ENCODE measurements at places on chromosomes 2 and 18. TPM values are rescaled to one million over a fixed set of nuclear protein-coding genes. Genes with fewer than 3 reads are reported as not detected.

KRTCAP3 gene
- 2.2 TPM for total RNA-seq

PER2 gene
- total RNA-seq: 20.7 TPM

IL1RN gene
- total RNA-seq: not detected

SLC38A11 gene
- 1.3 TPM for total RNA-seq

LYG1 gene
- 0.62 TPM for total RNA-seq

DNA sequence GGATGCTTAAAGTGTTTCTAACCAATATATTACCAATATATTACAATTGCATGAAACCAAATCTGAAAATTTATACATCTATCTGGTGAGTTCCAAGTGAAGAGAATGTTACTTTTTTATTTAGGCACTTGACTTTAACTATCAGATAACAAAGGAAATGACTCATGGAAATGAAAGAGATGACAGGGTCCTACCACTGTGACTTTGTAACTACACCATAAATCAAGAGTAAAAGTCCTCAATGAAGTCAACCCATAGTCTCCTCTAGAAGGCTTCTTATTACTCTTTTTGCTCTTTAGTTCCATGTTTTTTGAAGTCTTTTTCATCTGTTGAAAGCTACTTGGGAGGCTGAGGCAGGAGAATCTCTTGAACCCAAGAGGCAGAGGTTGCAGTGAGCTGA, 545.0 kb upstream of the PIK3C3 start:
- no peak for DNase-seq
- no peaks in the 10 kb centered on the region for H3K4me1 ChIP-seq
- H3K27me3 ChIP-seq: no peaks in the 10 kb centered on the region
- no peak overlapping the region for H3K27ac ChIP-seq
- H3K36me3 ChIP-seq: no peaks in the 10 kb centered on the region

- DNase-seq: no peak
- no peaks in the 10 kb centered on the region for H3K4me1 ChIP-seq
- no peak overlapping the region for H3K4me3 ChIP-seq
Observed at GRCh38 chr2:3596901-3597417, 2.0 kb downstream of the COLEC11 start.

DNA sequence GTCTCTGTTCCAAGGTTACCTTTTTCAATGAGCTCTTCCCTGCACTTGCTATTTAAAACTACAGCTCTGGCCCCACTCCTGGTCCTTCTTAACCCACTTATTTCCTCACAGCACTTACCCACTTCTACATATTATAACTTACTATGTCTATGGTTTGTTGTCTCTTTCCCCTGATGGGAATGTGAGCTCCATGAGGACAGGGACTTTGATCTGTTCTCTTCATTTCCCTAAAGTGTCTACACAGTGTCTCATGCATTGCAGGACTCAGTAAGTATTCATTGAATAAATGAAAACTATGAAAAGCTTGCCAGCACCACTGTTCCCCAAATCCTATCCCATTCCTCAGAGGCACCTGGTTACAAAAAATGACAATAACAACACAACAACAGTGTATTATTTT, 18.3 kb upstream of the ACYP2 start:
- no peak for DNase-seq
- no peak overlapping the region for H3K27ac ChIP-seq
- H3K27me3 ChIP-seq: no peaks in the 10 kb centered on the region

DNA sequence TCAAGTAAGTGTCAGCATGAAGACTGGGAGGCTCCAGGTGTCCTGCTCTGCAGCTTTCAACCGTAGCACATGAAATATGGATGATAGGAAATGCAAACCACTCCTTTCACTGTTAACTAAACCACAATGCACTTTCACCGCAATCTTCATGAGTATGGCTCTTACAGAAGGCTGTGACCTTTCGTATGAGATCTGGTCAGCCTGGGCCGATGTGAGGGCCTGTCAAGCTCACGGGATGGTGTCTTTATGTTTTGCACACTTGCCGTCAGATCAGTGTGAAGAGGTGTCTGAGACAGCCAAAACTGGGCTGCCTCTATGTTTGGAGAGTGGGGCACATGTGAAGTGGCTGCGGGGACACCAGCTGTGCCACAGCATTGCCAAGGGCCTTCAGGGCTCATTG, 62.8 kb upstream of the AFF3 start:
- H3K4me3 ChIP-seq: no peak overlapping the region
- no peaks in the 10 kb centered on the region for H3K4me1 ChIP-seq
- H3K27me3 ChIP-seq: no peaks in the 10 kb centered on the region
- H3K27ac ChIP-seq: no peak overlapping the region

GRCh38 chr18:49757513-49758262, 55.6 kb downstream of the ACAA2 start:
- no peak overlapping the region for H3K4me3 ChIP-seq
- H3K36me3 ChIP-seq: no peaks in the 10 kb centered on the region
- no peak overlapping the region for H3K27ac ChIP-seq
- no peak for DNase-seq
- no peaks in the 10 kb centered on the region for H3K27me3 ChIP-seq

- no peak overlapping the region for H3K27ac ChIP-seq
- H3K4me3 ChIP-seq: no peak overlapping the region
- H3K27me3 ChIP-seq: no peaks in the 10 kb centered on the region
- DNase-seq: no peak
Observed at GRCh38 chr2:162704496-162704895, 134.1 kb downstream of the KCNH7 start.

DNA sequence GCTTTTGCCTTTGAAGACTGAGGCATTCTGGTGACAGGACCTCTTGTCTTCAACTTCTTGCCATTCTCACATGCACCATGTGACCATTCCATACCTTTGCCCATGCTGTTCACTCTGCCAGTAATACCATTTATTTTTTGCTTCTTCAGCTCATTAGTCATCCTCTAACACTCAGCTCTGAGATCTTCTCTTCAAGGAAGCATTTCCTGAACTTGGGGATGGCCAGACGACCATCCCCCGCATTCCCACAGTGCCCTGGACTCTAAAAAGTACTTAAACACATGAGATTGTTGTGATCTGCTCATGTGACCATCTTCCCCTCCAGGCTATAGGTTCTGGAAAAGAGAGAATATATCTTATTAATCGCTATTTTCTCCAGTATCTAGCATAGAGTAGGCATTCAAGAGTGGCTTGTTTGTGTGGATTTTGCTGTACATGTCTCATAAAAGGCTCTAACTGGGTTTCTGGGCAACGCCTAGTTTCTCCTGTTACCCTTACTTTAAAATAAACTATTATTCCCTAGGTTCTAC, 33.9 kb downstream of the PAX3 start:
- H3K4me3 ChIP-seq: no peak overlapping the region
- H3K4me1 ChIP-seq: peaks cover 11% of the 10 kb centered on the region
- DNase-seq: no peak
- no peaks in the 10 kb centered on the region for H3K36me3 ChIP-seq
- no peaks in the 10 kb centered on the region for H3K27me3 ChIP-seq
- no peak overlapping the region for H3K27ac ChIP-seq

All from psoas muscle (tissue), 8 donors.